ENCODE measurements at places on chromosomes 5 and 9.

GRCh38 chr5:59522201-59522831 lies 371.2 kb downstream of the PDE4D start:
- DNase-seq = no peak

- no peak for DNase-seq
These were observed 9.2 kb upstream of the SEMA6A start for GRCh38 chr5:116583862-116584222.

DNA sequence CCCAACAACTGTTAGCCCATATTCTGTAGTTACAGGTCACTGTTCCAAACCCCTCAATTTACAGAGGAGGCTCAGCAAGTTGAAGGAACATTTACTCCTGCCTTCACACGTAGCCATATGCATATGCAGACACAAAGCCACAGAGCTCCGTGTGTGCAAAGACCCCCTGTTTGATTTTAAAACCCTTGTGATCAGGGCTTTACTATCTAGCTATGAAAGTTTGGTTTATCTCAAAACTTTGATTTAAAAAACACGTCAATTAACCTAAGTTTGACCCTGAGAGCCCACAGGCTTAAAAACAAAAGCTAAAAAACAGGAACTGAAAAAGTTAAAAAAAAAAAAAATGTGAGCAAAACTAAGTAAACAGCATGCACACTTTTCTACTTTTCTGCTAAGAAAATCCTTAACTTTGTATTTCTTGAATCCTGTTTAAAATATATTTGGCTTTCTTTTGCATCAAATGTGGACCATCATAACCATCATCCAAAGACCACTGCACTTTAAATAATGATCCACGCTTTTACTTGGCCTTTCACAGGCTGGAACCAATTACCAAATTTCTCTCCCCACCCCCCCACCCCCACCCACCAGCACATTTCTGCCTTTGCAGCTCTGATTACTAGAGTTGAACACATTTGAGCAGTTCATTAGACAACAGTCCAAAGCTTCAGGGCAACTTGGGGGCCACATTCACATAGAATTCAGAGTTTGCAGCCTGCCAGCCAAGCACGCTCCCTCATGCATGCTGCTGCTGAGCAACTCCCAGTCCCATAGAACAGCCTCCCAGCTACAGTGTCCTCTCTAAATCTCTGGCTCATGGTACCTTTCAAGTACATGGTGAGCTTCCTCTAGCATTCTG lies 128.8 kb upstream of the MAP3K1 start:
- DNase-seq = no peak

GRCh38 chr9:89969881-89970639 lies 365.2 kb downstream of the GADD45G start:
- no peak for DNase-seq

DNA sequence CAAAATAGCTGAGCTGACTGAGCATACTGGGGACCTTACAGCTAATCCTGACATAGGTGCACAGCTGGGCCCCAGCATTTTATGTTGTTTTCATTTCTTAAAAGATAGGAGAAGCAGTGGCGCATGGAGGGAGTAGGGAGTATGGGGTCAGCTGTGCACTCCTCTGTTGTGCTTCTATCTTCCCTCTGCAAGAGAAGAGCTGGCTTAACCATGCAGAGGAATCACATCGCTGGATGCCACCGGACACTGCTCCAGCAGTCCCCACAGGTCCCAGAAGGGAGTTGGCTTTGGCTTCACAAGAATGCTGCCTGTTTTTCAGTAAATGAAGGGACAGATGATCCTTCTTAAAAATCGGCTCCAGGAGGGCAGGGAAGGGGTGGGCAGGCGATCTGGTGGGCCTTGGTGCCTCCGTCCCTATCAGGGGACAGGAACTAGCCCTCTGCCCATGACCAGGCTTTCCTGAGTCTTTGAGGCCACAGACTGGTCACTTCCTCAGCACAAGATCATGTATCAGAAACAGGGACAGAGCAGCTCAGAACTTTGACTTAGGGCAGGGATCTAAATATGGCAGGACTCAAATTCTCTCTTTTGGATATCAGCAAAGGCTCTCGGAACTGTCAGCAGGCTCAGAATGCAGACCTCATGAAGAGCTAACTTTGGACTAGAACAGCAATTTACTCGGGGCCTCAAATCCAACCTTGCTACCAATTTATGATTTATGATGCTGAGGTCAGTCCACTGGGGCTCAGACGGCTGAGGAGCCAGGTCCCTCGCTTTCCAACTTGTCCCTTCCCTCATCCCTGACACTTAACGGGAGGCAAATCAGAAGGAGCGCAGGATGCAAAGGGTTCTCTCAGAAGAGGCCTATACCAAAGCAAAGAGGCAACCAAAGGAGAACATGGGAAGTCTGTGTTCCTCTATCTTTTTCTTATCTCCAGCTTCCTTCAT lies 47.2 kb downstream of the MARCHF3 start:
- no peak for DNase-seq

DNA sequence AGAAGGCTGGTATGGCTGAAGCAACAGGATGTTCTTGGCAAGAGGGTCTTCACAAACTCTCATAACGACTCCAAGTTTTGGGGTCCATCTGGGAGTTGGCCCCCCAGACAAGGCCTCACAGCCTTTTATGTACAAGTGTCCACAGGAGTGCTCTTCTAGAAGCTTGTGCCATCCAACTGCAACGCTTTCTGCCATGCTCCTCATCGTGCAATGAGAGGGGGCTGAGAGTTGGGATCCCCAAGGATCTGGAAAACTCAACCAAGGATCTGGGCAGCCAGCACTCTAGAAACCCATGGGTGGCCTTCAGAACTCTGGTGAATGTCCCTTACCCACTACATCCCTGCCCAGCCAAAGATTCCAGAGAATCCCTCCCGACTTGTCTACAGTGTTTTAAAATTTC lies 8.5 kb upstream of the AMBP start:
- no peak for DNase-seq

DNA sequence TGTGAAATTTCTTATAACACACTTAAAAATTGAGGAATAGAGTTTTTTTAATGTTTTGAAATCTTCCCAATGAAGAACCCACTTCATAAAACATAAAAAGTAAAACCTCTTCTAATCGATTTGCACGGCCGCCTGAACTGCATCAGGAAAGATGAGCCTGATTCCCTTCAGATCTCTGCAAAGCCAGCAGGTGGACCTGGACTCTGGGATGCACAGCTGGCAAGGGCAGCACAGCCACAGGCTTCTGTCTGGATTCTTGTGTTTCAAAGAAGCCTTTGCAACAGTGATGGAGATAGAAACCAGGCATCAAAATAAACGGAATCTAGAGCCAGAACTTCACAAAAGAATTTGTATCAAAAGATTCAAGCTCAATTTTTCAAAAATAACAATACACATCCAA lies 36.0 kb upstream of the SPATA31C2 start:
- no peak for DNase-seq

- DNase-seq = no peak
These were observed 31.2 kb downstream of the KCNMB1 start for GRCh38 chr5:170357955-170358444.

- DNase-seq = no peak
These were observed 47.8 kb upstream of the IER5L start for GRCh38 chr9:129225815-129226214.

DNA sequence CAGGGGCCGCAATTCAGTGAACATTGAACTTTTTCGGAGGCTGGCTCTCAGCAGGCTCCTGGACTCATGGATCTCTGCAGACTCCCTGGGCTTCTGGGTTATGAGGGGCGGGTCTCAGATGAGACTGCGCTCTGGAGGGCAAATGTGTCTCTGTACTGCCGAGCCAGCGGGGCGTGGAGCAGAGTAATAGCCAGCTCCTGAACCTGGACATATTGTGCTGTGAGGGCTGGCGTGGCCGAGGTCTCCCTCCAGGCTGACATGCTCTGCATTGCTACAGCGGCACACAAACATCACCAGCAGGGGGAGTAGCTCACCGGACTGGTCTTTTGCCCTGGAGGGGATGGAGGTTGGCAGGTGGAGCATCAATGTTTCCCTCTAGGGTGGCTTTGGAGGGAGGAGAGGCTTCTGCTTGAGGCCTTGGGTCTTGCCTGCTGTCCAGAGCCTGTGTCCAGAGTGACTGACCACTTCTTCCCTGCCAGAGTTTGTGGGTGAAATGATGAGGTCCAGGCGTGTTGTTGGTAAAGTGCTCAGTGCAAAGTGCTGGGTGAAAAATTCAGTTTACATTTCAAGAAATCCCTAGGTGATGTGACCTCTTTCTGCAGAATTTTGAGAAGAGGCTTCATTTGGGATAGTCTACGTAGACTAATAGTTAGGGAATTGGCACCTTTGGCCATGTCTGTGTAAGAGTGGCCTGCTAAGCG lies 10.9 kb upstream of the GADD45G start:
- peak; percentile 36 for DNase-seq

DNA sequence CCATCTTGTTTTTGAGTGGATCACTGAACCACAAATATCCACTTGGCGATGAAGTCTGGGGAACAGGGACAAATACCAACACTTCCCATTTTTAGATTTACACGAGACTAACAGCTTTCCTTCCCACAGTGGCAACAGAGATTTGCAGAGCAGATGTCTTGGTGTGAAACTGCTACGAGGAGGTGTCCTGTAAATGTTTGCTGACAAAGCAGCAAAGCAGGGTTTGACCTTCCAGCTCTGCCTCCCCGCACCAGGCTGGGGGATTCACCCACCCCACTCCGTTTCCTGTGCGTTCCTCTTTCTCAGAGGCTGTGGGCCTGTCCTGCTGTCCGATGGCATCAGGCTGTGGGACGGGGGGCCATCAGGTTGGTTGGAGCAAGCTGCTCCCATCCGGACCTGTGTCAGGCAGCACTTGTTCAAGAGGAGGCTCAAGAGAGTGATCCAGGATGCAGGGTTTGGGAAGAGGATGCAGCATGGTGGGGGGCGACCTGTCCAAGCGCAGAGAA lies 693 bp upstream of the RGS3 start:
- no peak for DNase-seq

- DNase-seq = no peak
These were observed 72.0 kb downstream of the ARHGEF28 start for GRCh38 chr5:73698011-73698410.

DNA sequence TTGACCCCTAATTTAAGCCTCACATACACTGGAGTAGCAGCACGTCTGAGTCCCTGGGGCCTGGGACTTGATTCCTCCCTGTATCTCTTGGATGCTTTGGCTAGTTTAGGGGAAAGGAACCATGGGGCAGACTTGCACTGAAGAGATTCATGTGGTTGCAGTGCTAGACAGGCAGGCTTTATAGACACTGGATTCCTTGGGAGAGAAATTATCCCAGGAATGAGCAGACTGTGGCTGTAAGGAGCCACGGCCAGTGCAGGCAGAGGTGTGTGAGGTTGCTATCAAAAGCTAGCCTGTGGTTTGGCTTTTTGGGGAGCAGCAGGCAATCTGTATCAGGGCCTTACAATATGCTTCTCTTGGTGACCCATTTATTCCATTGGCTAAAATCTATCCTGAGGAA lies 20.5 kb upstream of the PITX1 start:
- DNase-seq = no peak

- DNase-seq = no peak
These were observed 541.4 kb upstream of the ZNF462 start for GRCh38 chr9:106321394-106322180.

DNA sequence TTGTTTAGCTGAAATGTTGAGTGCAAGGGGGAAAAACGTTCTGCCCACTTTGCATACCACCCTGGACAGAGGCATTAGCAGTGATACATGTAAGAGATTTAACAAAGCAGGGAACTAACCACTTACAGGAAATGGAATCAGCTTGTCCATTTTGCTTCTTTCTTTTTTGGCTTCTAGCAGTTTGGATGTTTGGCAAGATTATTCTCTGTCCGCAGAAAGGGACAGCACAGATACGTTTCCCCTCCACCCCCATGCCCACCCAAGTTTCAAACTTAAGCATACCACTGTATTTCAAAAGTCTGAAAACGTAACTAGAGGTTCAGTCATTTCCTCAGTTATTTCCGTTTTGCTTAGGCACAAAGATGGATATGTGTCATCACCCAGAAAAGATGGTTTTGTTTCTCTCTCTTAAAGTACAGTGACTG lies 118.4 kb downstream of the GDNF start:
- DNase-seq = no peak

DNA sequence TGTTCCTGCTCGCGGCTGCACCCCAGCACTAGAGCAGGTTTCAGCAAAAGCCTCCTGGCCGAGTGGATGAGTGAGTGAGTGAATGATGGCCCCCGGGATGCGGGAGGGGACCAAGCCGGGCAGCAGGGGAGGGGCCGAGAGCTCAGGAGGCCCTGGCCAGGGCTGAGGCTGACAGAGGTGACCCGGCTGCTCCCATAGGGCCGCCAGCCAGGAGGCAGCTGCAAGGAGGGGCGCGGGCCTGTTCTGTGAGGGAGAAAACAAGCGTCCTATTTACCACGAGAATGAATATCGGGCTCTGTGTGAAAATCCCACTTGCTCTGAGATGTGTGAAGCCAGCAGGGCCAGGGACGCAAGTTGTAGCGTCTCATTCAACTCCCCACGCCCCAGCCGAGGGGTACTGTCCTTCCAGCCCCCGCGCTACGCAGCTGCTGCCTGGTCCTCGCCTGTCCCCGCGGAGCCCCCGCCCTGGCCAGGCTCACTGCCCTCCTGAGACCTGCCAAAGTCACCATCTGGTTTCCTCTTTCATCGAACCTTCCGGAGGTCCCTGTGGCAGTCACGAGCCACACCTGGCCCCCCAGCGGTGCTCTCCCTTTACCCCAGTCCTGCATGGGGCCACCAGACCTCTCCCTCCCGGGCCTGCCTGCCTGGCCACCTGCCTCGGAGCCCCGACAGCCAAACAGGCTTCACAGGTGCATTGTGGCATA lies 38.8 kb downstream of the RASGEF1C start:
- DNase-seq = no peak

- DNase-seq = no peak
These were observed 136.5 kb upstream of the RAI14 start for GRCh38 chr5:34519489-34520220.

GRCh38 chr9:95732802-95733688 lies 142.4 kb upstream of the ERCC6L2 start:
- no peak for DNase-seq

GRCh38 chr9:70881333-70881732 lies 240.1 kb downstream of the TRPM3 start:
- DNase-seq = no peak

DNA sequence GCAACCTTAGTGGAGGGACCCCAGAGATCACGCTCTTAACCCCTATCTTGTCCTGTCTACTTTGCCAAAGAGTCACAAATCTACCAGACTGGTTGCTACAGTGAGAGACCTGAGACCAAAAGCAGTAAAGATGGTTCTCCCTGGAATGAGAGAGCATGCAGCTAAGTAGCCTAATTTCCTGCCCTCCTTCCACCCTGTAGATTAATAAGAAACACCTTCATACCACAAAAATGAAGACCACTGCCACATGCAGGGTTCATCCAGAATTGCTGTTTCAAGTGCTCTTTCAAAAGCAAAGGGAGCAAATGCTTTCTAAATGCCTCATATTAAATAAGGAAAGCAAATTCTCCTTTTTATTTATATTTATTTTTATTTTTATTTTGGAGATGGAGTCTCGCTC lies 119.1 kb downstream of the UGCG start:
- DNase-seq = no peak

DNA sequence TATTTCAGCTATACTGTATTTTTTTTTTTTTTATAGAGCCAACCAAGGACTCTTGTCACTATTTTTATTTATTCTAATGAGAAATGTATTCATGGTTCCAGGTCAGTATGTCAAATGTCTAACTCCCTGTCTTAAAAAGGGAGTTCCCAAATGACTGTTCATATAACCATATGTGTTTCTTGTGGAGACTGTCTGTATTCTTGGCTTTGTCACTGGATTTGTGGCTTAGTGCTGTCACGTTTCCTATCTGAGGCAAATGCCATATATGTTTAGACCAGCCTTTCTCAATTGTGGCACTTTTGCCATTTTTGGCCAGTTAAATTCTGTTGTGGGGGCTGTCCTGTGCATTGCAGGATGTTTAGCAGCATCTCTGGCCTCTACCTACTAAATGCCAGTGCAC lies 3.1 kb downstream of the GCNT1 start:
- no peak for DNase-seq

Measured in activated CD4-positive, alpha-beta T cell treated with anti-CD3 and anti-CD28 coated beads, Interleukin-2, amount 50 U/mL, for 24 hours (primary cell).